Left lobe of liver (tissue), 2 donors: ENCODE measurements at places on chromosomes 7 and 10. TPM values are rescaled to one million over a fixed set of nuclear protein-coding genes. Genes with fewer than 3 reads are reported as not detected.

GRCh38 chr10:20991526-20991925 is 94.4 kb upstream of the NEBL start:
- no peak for DNase-seq

DNA sequence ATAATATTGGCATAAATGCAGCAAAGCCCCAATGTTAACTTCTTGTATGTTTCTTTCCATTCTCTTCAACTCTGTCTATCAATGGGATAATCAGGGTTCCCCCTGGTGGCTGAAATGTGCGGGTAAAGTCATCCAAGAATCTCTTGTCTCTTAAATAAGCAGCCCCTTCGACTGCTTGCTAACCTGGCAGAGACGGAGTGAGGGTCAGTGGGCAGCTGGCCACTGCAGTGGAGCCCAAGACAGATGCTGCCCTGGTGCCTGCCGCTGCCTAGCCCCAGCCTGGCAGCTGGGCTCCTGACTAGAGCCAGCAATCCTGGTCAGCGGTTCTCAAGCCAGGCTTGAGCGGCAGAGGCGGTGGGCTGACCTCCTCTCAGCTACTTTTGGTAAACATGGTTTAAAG is 248.9 kb downstream of the COBL start:
- no peak for DNase-seq

LDB3 gene
- total RNA-seq, result 0.20 TPM

DNA sequence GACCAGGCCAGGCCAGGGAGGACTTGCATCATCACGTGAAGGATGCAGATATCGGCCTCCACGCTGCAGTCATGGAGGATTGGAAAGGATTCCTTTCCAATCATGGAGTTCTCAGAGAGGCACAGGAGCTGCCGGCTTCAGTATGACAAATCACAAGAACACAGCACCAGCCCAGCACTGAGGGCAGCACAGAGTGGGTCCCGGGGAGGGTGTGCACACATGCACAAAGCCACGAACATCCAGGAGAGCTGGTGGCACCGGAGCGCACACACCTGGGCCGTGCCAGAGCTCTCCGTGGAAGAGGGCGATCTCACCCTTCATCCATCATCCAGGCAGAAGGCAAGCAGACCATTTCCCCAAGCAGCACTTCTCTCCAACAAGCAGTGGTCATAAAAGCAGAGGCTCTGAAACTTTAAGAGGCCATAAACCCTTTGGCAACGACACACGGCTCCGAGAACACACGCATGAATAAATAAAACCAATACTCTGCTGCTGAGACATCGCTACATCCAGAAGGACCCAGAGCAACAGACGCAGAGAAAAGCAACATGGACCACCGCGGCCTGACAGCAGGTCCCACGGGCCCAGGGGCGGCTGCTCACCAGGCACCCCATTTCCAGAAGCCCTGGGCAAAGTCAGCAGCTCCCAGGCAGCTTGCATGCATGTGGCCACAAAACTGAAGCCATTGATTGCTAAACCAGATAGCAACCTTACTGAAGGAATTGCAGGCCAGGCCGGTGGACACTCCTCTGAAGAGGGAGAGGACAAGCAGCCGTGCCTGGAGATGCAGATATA is 180.8 kb downstream of the USP6NL start:
- no peak for DNase-seq

DNA sequence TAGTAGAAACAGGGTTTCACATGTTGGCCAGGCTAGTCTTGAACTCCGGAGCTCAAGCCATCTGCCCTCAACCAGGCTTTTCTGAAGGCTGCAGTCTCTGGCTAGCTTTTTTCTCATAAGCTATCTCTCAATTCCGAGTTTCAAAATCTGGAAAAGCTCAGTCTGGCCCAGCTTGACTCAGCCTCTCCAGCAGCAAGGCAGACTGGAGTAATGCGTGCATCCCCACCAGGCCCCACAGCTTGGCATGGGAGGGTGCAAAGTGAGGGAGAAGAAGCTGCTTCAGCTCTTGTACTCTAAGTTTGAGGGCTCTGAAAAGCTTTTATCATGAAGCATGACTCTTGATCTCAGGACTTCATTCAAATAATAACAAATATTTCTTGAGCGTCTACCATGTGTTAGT is 4.8 kb downstream of the DHTKD1 start:
- DNase-seq, result no peak
